Fibroblast of skin of left quadriceps (primary cell): ENCODE measurements at places on chromosomes 2 and 18.

GRCh38 chr2:183339311-183339710 lies 215.1 kb downstream of the NUP35 start:
- DNase-seq, result no peak

DNA sequence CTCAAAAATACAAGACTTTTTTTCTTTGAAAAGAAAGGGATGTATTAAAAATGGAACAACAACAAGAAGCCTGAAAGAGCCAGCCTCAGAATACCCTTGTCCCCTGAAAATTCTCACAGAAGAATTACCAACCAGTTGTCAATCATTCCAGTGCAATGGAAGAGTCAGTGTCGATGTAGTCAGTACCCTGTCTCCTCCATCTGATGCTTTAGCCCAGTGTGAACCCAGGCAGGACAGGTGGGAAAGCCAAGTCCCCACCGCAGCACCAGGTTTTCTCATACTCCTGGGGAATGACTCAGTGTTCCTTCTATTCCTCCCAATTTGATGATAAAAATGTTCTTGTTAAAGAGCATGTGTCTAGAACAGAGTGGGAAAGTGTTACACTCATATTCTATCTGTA lies 332.0 kb upstream of the CHAC2 start:
- DNase-seq, result no peak

- DNase-seq, result no peak
Observed at GRCh38 chr2:37652199-37652640, 19.2 kb downstream of the CDC42EP3 start.

GRCh38 chr2:8090748-8091700 lies 590.8 kb upstream of the ID2 start:
- peak; percentile 81 for DNase-seq

DNA sequence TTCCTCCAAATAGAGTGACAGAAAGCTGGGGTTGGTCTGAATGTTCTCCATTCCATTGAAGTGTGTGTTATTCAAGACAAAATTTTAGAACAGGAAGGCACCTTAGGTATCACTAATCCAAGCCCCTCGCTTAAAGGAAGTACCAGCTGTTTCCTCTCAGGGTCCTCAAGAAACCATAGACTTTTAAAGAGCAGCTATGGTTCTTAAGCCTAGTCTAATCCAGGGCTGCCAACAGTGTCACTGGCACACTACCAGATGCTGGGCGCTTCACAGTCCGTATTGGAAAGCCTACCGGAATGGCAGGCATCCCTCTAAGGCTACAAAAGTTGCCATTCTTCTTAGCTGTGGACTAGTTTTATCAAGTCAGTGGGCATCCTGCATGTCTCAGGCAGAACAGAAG lies 1.9 kb downstream of the NEMP2 start:
- DNase-seq, result no peak

DNA sequence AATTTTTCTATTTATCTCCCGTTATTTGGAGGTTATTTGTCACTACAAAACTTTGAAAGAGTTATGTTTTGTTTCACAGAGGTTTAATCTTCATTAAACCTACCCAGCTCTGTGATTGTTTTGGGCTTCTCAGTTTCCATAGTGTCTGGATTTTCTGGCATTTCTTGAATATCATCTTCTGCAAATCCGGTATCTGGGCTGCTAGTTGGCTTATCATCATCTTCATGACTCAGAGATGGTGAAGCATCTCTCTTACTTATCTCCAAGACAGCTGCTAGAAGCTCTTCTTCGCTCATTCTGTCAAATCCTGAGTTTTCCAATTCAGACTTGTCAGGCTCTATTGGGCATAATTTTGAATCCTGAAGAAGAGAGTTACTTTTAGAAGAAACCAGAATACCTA lies 55.6 kb downstream of the VIL1 start:
- DNase-seq, result no peak

DNA sequence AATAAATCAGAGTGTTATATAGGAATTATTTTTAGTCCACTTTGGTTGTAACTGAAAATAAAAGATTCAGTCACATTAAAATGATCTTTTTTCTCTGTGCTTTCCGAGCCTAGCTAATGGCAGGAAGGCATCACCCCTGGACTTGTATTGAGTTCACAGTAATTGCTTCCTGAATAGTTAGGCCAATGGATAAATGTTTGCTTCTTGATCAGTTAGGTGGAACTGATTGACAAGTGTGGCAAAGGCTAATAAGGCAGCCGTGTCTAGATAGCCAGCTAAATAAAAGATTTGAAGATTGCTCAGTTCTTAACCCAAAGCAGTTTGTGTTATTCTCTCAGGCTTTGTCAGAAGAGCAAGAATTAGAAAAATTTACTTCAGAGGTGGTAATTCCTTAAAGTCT lies 20.8 kb downstream of the FAM171B start:
- no peak for DNase-seq

DNA sequence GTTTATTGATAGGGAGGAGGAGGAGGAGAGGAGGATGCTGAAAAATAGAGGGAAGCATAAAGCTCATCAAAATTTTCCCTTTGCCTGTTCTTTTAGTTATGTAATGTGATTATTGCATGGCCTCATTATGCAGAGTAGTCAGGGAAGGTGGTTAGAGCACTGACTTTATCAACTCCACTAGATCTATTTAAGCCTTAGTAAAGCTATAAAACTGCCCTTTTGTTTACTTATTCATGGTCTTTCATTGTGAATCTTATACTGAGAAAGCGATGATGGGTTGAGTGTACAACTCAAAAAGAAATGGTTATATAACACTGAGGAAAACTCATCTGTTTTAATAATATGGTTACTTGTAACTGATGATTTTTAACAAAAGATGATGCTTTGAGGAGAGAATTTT lies 81.7 kb downstream of the MAP4K4 start:
- DNase-seq, result no peak

DNA sequence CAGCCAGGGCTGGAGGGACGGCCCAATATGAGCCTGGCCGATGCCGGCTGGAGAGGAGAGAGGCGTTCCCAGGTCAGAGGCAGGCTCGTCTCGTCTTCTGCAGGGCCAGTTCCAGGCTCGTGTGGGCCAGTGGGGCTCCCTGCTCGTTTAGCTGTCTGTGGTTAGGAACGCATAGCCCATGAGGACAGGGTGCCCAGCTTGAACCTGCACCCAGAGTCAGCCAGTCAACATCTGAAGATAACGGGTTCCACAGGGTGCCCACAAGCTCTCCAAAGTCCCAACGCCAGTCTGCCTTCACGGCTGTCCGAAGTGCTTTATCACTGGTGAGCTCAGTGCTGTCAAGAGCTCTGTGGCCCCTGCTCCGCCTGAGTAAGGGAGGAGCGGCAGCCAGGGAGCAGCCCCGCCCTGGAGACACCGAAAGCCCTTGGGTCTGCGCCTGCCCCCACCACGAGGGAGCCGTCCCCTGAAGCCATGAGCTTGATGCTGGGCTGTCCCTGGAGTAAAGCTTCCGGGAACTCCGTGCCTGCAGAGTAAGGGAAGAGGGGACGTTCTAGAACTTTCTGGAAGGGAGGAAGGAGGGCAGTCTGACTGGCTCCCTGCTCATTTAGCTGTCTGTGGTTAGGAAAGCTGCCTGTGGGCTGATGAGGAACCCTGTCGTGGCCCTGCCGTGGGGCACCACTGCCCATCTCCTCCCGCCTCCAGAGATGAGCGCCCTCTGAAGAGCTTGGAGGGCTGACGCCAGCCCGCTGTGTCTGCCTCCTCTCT lies 2.7 kb upstream of the HSBP1L1 start:
- no peak for DNase-seq

DNA sequence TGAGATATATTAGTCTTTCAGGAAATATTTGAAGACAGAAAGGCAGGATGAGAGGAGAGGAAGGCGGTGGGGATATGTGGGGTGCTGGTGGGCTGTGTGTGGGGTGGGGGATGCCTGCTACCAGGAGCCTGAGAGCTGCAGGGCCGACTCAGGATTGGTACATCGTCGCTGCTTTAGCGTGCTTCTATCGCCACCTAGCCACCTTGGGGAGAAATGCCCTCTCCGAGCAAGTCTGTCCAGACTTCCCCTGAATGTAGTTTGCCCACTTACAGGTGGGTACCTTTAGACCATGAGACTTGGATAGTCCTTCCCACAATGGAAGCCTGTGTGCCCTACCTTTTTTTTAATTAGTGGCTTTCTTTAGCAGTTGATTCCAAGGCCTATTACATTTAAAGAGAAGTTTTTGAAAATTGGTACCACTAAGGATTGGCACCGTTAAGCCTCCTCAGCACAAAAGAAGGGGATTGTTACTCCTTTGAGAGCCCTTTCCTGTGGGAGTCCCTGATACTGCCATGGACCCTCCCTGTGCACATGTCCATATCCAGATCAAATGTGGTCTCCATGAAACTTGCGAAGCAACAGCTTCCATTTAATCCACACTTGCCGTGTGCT lies 114.1 kb upstream of the NDUFV2 start:
- DNase-seq, result peak; percentile 48

GRCh38 chr2:59301466-59302402 lies 1060.6 kb upstream of the FANCL start:
- DNase-seq, result peak; percentile 82

- no peak for DNase-seq
Observed at GRCh38 chr2:143152637-143153036, 23.4 kb downstream of the ARHGAP15 start.

DNA sequence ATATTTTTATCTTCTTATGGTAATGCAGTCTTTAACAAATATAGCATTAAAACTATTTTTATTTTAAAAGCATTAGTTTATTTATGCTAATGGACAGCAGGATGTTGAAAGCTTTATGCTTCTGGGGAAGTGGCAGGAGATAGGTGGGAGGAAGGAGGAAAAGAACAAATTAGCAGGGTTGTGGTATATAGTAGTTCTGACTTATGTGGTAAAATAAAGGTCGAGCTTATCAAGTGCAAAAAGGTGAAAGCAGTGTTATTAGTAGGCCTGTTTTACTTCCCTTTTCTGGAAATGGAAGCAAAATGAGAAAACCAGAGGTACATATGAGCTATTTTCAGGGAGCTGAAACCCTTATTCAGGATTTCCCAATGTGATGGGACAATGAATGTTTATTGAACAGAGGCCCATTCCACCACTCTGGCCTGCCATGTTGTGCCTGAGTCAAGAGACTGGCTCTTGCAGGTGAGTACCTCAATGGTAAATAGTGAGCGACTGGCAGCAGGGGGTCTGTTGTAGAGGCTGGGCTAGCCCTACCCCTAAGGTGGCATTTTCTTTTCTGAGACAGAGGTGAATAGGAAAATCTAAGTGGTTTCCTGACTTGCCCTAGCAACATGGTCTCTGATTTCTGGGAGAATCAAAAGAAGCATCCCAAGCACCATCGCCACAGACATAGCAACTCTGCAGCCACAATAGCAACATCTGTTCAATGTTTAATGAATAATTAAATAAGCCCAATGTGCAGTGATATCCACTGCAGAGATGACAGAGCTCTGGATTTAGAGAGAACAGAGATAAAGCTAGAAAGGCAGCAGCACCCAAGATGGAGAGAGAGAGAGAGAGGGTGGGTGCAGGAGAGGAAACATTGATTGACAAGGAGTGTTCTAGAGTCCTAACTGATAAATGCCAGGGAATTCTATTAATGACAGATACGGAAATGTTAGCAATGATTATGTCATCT lies 119.7 kb downstream of the UPP2 start:
- DNase-seq, result no peak
